ENCODE measurements at places on chromosomes 6 and 20.

DNA sequence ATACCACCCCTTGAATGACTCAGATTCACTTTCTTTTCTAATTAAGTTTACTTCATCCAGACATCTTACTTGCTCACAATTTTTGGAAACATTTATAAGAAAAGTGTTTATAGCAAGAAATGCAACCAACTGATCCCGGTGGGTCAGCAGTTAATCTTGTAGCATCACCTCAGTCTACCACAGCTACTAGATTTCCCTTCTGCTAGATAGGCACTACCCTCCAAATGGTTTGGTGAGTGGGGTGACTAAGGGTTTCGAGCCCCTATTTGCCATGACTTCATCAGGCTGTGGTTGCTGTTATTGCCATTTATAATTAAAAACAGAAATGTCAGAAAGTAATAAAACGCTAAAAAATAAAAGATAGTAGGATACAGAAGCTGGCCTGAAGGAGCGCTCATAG lies 930.1 kb upstream of the GJE1 start:
- H3K27ac ChIP-seq: no peak overlapping the region
- no peak overlapping the region for H3K4me3 ChIP-seq
- H3K4me1 ChIP-seq: no peaks in the 10 kb centered on the region
- H3K36me3 ChIP-seq: no peaks in the 10 kb centered on the region

- H3K27ac ChIP-seq: no peak overlapping the region
- H3K36me3 ChIP-seq: no peaks in the 10 kb centered on the region
- no peak for DNase-seq
Observed at GRCh38 chr6:11769244-11769643, 9.4 kb downstream of the ADTRP start.

DNA sequence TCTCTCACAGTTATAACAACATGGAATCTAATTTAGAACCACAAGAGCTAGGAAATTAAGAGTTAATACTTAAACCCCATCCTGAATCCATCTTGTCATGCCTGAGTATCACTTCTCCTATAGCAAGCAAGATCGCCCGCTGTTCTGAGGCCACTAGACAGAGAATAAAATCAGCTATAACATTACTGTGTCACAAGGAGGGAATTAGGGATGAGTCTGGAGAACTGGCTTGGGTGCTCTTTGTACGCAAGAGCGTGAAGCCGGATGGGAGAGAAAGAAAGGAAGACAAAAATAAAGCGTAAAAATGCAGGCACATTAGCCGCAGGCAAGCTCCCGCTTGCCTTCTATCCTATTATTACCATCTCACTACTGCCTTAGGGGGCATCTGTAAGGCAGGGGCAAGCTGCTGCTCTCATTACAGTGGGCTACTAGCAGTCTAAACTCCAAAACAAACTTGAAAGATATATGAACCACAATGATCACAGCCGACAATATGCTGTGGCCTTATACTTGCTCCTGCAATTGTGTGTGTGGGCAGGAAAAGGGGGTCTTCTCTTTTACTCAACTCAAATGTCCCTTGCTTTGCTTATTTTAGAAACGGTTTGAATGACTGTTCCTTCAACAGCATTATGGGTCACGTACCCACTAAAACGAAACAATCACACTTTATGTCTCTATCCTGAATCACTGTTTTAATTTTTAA lies 81.9 kb downstream of the GJA10 start:
- H3K4me3 ChIP-seq: no peak overlapping the region
- no peaks in the 10 kb centered on the region for H3K4me1 ChIP-seq
- no peak for DNase-seq
- H3K27ac ChIP-seq: no peak overlapping the region
- H3K36me3 ChIP-seq: no peaks in the 10 kb centered on the region
- H3K27me3 ChIP-seq: no peaks in the 10 kb centered on the region

DNA sequence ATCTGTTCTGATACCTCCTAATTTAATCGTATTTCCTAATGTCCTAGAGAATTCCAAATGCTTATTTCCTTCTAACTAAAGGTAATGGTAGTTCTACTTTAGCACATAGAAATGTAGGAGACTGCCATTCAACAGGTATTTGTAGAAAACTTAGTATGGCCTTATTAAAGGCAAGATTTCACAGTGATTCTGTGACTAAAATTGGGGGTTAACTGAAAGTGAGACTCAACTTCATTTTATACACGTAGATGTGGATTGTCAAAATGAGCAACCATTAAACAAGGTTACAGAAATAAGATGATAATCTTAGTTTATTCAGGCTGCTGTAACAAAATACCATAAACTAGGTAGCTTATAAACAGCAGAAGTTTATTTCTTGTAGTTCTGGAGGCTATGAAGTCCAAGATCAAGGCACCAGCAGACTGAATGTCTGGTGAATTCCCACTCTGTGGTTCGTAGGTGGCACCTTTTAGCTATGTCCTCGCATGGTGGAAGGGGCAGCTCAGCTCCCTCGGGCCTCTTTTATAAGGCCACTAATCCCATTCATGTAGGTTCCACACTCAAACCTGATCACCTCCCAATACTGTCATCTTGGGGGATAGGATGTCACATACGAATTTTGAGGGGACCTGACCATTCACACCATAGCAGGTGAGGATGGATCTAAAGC lies 38.7 kb downstream of the TAB2 start:
- no peaks in the 10 kb centered on the region for H3K4me1 ChIP-seq
- H3K27ac ChIP-seq: no peak overlapping the region
- H3K4me3 ChIP-seq: no peak overlapping the region
- no peak for DNase-seq
- H3K27me3 ChIP-seq: no peaks in the 10 kb centered on the region
